ENCODE measurements at places on chromosomes 3 and 15. TPM values are rescaled to one million over a fixed set of nuclear protein-coding genes. Genes with fewer than 3 reads are reported as not detected.

- H3K27me3 ChIP-seq: no peaks in the 10 kb centered on the region
- no peak overlapping the region for H3K27ac ChIP-seq
- H3K36me3 ChIP-seq: no peaks in the 10 kb centered on the region
- no peak for DNase-seq
- no peak overlapping the region for H3K4me3 ChIP-seq
Observed at GRCh38 chr3:71061581-71061980, 521.9 kb downstream of the FOXP1 start.

DNA sequence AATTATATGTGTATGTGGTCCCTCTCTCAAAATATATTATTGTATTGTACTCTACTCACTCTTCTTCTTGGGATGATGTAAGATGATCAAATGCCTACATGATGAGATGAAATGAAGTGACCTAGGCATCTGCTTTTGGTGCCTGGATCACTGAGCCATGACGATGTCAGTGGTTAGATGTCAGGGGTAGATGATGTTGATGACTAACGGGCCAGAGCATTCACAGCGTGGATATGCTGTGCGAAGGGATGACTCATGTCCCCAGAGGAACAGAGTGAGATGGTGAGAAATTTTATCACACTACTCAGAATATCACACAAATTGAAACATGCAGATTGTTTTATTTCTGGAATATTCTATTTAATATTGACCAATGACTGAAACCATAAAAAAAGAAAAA lies 233.9 kb upstream of the CADM2 start:
- DNase-seq: no peak
- no peak overlapping the region for H3K27ac ChIP-seq
- no peaks in the 10 kb centered on the region for H3K36me3 ChIP-seq
- no peaks in the 10 kb centered on the region for H3K27me3 ChIP-seq
- no peak overlapping the region for H3K4me3 ChIP-seq

DNA sequence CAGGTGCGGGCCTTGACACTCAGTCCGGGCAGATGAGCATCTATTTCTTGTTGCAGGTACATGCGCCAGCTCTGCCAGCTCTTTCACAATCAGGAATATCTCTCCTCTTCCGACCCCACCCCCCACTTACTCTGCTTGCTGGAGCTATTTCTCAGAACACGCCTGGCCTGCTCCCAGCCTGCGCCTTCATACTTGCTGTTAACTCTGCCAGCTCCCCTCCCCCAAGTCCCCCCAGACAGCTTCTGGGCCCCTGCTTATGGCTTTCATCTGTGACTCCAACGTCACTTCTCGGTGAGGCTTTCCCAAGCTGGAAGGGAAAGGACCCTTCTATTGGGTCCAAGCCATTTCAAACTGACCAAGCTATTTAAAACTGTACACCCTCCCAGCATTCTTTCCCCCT lies 15.2 kb downstream of the MAGEF1 start:
- no peak overlapping the region for H3K4me3 ChIP-seq
- no peak overlapping the region for H3K27ac ChIP-seq

- H3K4me3 ChIP-seq: no peak overlapping the region
- H3K27ac ChIP-seq: no peak overlapping the region
- no peak for DNase-seq
Observed at GRCh38 chr3:37423825-37424224, 249.4 kb upstream of the LRRFIP2 start.

DNA sequence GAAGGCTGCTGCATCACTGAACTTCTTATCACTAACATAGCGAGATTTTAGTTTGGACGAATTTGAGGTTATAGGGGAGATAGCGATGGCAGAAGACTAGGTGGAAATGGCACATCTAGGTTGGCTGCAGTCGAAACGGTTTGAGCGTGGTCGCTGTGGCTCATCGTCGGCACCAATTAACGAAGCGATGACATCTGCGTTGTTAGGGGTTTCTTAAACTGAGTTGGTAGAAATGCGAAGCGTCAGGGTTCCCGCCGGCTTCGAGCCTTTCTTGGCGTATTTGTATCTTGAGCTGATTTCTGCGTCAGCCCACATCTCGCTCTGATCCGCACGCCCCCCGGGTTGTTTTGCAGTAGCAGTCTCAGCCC lies 319 bp downstream of the LNP1 start:
- no peaks in the 10 kb centered on the region for H3K27me3 ChIP-seq
- peaks cover 18% of the 10 kb centered on the region for H3K4me1 ChIP-seq
- no peak for DNase-seq
- H3K27ac ChIP-seq: peak overlapping the region; percentile 67
- H3K4me3 ChIP-seq: peak overlapping the region; percentile 81

GRCh38 chr3:102089239-102089638 lies 239.9 kb downstream of the NFKBIZ start:
- no peaks in the 10 kb centered on the region for H3K4me1 ChIP-seq
- no peaks in the 10 kb centered on the region for H3K36me3 ChIP-seq
- no peak overlapping the region for H3K4me3 ChIP-seq
- no peak for DNase-seq
- H3K27me3 ChIP-seq: no peaks in the 10 kb centered on the region

DNA sequence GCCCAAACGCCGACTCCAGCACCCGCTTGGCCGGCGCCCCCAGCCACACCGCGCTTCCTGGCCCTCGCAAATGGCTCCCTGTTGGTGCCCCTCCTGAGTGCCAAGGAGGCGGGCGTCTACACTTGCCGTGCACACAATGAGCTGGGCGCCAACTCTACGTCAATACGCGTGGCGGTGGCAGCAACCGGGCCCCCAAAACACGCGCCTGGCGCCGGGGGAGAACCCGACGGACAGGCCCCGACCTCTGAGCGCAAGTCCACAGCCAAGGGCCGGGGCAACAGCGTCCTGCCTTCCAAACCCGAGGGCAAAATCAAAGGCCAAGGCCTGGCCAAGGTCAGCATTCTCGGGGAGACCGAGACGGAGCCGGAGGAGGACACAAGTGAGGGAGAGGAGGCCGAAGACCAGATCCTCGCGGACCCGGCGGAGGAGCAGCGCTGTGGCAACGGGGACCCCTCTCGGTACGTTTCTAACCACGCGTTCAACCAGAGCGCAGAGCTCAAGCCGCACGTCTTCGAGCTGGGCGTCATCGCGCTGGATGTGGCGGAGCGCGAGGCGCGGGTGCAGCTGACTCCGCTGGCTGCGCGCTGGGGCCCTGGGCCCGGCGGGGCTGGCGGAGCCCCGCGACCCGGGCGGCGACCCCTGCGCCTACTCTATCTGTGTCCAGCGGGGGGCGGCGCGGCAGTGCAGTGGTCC lies 3.5 kb downstream of the ISLR2 start:
- no peak for DNase-seq
- H3K4me1 ChIP-seq: peaks cover 22% of the 10 kb centered on the region
- peaks cover 58% of the 10 kb centered on the region for H3K27me3 ChIP-seq
- H3K36me3 ChIP-seq: no peaks in the 10 kb centered on the region
- H3K4me3 ChIP-seq: no peak overlapping the region

- no peaks in the 10 kb centered on the region for H3K36me3 ChIP-seq
- peaks cover 15% of the 10 kb centered on the region for H3K4me1 ChIP-seq
- DNase-seq: no peak
- H3K4me3 ChIP-seq: no peak overlapping the region
- H3K27me3 ChIP-seq: no peaks in the 10 kb centered on the region
Observed at GRCh38 chr3:105781871-105782270, 86.9 kb downstream of the CBLB start.

GRCh38 chr15:87387766-87388165 lies 868.8 kb downstream of the NTRK3 start:
- H3K4me1 ChIP-seq: no peaks in the 10 kb centered on the region
- no peak for DNase-seq
- H3K27ac ChIP-seq: no peak overlapping the region

GRCh38 chr3:133944641-133945380 lies 49.1 kb upstream of the RAB6B start:
- no peak overlapping the region for H3K27ac ChIP-seq
- H3K4me3 ChIP-seq: no peak overlapping the region
- no peaks in the 10 kb centered on the region for H3K36me3 ChIP-seq
- H3K4me1 ChIP-seq: peaks cover 11% of the 10 kb centered on the region
- no peak for DNase-seq

DNA sequence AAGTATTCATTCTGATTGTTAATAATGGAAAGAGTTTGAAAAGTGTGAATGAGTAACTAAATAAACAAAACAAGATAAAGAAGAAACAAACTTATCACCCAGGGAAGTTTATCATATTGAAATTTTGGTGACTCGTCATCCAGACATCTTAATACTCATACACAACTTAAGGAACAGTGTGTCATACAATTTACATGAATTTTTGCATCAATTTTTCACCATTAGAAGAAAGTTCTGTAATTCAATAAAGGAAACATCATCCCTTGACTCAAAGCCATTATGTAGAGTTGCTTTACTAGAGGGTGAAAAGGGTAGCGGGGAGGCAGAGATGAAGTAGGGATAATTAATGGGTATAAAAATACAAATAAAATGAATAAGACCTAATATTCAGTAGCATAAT lies 536.2 kb downstream of the GRM7 start:
- no peak for DNase-seq
- H3K27ac ChIP-seq: no peak overlapping the region
- H3K4me3 ChIP-seq: no peak overlapping the region
- H3K27me3 ChIP-seq: no peaks in the 10 kb centered on the region
- H3K4me1 ChIP-seq: no peaks in the 10 kb centered on the region
- no peaks in the 10 kb centered on the region for H3K36me3 ChIP-seq

GRCh38 chr3:193052354-193053045 lies 134.8 kb upstream of the MB21D2 start:
- H3K27me3 ChIP-seq: no peaks in the 10 kb centered on the region
- H3K36me3 ChIP-seq: no peaks in the 10 kb centered on the region
- no peak for DNase-seq
- H3K4me3 ChIP-seq: no peak overlapping the region
- H3K27ac ChIP-seq: no peak overlapping the region

DNA sequence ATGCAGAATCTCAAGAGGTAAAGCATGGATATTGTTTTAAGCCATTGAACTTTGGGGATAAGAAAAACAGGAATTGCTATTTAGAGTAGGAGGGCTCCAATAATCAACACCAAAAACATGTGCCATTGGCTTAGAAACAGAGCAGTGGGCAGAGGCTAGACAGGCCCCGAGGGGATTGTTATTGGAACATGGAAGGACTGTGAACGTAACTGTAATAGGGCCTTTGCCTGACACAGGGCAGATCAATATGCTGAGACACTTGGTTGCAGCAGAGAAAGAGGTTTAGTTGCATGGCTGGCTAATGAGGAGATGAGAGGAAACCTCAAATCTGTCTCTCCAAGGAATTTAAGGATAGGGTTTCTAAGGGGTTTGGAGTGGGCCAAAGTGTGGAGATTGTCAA lies 36.9 kb upstream of the RAF1 start:
- no peaks in the 10 kb centered on the region for H3K27me3 ChIP-seq
- no peak for DNase-seq
- H3K4me1 ChIP-seq: no peaks in the 10 kb centered on the region

DNA sequence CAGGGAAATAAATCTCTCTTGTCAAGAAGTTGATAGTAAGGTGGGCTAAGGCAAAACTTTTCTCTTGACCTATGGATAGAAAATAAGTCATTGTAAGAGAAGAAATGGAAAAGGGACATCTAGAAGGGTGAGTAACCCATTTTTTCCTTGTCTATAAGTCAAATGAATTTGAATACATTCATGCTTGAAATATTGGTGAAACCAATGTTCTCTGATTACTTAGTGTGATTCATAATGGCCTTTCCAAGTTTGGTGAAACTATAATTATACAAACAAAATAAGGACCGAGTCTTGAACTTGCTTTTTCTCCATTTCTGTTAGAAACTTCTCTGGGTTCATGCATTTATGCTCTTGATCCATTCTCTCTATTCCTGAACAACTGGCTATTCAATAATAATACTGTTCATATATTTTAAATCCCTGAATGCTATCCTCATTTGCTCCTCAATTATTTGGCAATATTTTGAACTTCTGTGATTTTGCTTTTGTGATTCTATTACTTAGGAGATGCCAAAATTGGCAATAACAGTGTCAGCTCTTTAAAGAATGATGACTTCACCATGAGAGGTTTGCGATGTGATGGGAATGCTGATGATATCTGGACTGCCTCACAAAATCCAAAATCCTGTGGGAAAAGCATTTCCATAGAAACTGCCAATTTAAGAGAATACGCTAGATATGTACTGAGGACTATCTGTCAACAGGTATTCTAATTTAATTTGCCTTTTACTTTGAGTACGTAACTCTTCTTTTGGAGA lies 12.3 kb downstream of the P2RY12 start:
- no peak overlapping the region for H3K27ac ChIP-seq
- no peaks in the 10 kb centered on the region for H3K36me3 ChIP-seq
- H3K4me3 ChIP-seq: no peak overlapping the region
- DNase-seq: no peak
- H3K4me1 ChIP-seq: no peaks in the 10 kb centered on the region

DNA sequence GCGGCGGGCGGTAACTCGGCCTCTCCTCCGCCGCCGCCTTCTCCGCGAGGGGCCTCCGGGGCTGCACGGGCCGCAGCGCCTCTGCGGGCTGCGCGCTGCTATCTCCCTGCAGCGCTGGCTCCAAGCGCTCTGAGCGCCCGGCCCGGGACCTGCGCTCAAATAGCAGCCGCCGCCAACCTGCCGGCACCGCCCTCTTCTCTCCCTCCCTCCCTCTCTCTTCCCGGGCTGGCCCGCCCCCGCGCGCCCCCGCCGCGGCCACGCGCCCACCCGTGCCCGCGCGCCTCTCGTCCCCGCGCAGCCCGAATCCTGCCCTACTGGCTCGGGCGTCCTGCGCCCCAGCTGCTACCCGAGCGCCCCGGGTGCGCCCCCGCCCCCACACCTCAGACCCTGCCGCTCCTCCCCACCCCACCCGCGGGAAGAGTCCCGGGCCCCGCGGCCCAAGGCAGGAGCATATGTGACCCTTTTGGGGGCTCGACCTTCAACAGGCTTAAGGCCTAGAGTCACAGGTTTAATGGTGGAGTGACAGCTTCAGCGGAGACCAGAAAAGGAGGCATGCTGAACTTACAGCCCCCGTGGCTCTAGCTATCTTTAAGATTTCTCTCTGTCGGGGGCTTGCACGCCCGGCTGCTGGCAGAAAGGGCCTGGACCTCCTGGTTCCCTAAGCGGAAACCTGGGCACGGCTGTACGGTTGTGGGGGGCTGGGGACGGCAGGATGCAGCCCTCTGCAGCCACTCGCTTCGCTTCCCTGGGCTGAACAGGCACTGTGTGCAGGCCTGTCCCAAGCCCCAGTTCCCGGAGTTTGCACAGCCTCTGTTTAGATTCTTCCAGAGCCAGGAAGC lies at the start of gene CACNA2D2:
Gene CACNA2D2, minus strand, starts transcription at position 131 of the 839 bp plus-strand sequence. CDS start 211 bp downstream, outside the sequence.
- peak; percentile 83 for DNase-seq
- no peaks in the 10 kb centered on the region for H3K27me3 ChIP-seq
- H3K4me3 ChIP-seq: peak within 1 kb of the TSS; percentile 52
- H3K4me1 ChIP-seq: peaks cover 19% of the 10 kb centered on the region
- no peaks in the 10 kb centered on the region for H3K36me3 ChIP-seq

DNA sequence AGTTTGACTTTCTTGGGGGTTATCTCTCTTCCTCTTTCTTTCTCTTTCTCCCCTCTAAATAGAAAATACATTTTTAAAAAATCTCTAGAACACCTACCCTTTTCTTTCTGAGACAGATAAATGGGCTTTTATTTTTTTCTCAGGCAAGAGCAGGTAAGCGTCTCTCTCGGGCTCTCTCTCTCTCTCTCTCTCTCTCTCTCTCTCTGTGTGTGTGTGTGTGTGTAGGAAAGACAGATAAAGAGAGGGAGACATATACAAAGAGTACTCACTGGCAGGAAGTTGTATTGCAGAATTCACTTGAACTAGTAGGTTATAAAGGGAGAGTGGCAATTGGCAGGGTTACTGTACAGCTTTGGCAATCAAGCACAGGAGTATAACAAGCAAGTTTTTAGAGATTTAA lies 118.1 kb upstream of the LSAMP start:
- H3K4me1 ChIP-seq: no peaks in the 10 kb centered on the region
- H3K4me3 ChIP-seq: no peak overlapping the region
- H3K27me3 ChIP-seq: no peaks in the 10 kb centered on the region
- no peak for DNase-seq

Gene FBXO45
- total RNA-seq: 7.8 TPM

Gene CCRL2
- 3.0 TPM for total RNA-seq

Gene CAND2
- total RNA-seq: 1.2 TPM

Gene SH2D7
- not detected for total RNA-seq

Gene FBXO40
- total RNA-seq: not detected

Gene TCAIM
- total RNA-seq: 10.9 TPM

Gene PIGBOS1
- total RNA-seq: 7.7 TPM

Gene TMIE
- not detected for total RNA-seq
